ENCODE measurements at places on chromosomes 4 and X. TPM values are rescaled to one million over a fixed set of nuclear protein-coding genes. Genes with fewer than 3 reads are reported as not detected.

DNA sequence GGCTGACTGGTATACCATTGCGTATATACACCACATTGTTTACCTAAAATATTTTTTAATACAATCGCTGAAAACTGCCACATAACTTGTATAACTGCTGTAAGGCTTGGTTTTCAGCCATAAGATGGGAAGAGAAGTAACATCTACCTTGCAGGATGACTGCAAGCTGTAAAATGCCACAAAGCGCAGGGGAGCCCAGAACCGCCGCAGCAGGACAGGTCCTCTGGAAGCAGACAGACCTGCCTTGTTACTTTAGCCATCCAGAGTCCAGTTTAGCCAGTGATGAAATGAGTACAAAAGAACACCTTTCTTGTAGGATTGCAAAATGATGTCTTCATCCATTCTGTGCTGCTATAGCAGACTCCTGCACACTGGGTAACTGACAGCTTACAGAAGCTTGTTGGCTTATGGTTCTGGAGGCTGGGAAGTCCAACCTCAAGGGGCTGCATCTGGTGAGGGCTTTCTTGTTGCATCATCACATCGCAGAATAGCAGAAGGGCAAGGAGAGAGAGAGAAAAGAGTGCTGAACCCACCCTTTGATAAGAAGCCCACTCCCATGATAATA is 4.1 kb upstream of the CTBP1 start:
- no peak for DNase-seq

GRCh38 chrX:104864296-104864695 is 298.3 kb downstream of the IL1RAPL2 start:
- DNase-seq: no peak

DNA sequence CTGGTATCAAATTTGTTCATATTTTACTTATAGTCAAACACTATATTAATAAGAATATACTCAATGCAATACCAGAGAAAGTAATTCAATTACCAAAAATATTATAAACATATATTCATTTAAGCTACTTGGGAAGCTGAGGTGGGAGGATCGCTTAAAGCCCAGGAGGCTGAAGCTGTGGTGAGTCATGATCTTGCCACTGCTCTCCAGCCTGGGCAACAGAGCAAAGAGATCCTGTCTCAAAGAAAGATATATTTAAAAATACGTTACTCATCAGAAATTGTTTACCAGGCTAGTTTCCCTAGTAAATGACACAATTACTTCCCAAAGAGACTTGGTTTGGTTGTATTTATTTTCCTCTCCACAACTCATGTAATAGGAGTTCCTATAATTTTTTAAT is 433.6 kb downstream of the GASK1B start:
- DNase-seq: no peak

GRCh38 chr4:96316776-96317175 is 476.9 kb downstream of the PDHA2 start:
- no peak for DNase-seq

GRCh38 chr4:77007358-77008230 is 58.0 kb downstream of the SEPTIN11 start:
- peak; percentile 36 for DNase-seq

GRCh38 chr4:11428231-11428898 is at the start of gene HS3ST1:
Gene HS3ST1 (minus strand): TSS chr4:11428894. CDS start chr4:11400005, 28,889 bp downstream.
- no peak for DNase-seq

DNA sequence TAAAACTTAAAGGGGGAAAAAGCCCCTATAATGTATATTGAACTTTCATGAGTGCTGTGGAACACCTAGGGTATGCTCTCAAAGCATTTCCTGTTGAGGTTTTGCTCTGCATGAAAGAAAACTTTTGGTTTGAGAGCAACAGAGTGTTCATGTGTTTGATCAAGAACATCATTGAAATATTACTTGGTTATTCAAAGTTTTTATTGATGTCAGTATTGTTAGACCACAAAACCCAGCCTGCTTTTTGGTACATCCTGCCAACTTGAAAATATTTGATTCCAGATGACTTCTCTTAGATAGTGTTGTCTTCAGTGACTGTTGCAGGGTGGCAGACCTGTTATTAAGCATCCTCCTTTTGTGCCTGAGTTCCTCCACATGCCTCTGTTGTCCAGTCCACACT is 68.0 kb downstream of the N4BP2 start:
- DNase-seq: peak; percentile 73

GRCh38 chr4:8786166-8786565 is 85.5 kb downstream of the HMX1 start:
- DNase-seq: no peak

GRCh38 chr4:127788517-127788916 is 6.4 kb downstream of the HSPA4L start:
- DNase-seq: no peak

GRCh38 chr4:88722828-88723227 is 25.2 kb upstream of the NAP1L5 start:
- DNase-seq: no peak

DNA sequence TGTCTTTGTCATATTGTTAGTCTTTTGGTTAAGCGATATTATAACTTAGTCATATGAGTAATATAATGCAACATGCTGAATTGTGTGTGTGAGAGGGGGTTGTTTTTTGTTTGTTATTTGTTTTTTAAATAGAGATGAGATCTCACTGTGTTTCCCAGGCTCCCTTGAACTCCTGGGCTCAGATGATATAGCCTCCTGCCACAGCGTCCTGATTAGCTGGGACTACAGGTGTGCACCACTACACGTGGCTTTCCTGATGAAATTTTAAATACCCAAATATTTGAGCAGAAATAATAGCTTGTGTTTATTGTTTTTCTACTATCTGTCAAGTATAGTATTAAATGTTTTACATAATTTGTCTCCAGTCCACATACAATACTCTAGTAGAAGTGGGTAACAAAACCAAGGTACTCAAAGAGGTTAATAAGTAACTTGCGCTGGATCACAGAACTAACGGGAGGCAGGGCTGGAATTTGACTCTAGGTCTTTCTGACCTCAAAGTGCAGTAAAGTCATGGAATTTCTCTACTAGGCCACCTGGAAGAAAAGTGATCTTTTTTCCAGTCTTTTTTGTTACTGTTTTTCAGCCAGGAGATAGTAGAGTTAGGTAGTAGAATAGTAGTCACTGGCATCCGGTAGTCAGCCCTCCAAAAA is 47.8 kb downstream of the CLCN3 start:
- DNase-seq: no peak

- DNase-seq: no peak
Measured at GRCh38 chrX:124690495-124690894, 344.1 kb downstream of the SH2D1A start.

DNA sequence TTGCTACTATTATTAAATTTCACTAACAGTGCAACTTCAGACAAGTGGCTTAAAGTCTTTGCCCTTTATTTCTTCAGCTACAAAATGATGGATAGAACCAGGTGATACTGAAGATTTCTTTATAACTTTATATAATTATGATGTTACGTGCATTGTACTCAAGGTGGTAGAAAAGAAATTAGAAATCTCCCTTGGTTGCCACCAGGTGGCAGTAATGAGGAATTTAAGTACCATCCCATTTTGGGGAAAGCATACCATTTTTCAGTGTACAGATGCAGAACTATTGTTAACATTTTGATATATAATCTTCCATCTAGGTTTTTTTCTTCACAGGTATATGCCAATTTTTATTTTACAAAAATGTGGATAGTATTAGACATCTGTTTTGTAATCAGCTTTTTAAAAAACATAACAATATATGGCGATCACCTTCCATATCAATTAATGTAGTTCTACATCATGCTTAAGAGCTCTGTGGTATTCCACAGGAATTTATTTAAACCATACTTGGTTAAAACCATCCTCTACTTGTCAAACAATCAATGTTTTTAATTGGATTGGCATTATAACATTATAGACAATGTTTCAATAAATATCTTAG is 37.7 kb upstream of the RAB33B start:
- peak; percentile 47 for DNase-seq

DNA sequence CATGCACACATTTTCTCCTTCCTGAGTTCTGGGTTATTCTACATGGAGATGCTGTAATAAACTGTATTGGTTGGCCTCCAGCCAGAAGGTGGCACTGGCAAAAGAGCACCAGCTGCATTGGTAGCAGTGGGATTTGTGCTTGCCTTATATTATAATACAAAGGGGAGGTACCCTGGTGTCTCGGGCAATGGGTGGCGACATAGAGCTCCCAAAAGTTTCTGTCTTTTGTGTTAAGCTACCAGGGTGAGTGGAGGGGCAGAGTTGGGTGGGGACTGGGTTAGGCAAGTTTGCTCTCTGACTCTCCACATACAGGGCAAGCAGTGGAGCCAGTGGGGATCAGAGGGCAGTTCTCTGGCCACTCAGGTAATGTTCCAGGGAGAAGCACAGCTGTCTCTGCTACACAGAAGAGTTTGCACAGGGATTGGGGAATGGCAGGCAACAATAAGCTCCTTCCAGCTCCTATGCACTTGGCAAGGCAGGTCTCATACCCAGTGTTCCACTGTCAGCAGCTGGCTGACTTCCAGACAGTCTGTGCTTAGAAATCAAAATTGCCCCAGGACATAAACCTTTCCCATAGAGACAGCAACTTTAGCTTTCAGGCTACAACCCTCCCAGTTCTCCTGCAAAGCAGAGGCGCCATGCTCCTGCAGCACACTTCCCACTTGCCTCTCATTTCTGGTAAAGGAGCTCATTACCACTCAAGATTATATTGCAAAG is 463.9 kb upstream of the PCDH7 start:
- no peak for DNase-seq

DNA sequence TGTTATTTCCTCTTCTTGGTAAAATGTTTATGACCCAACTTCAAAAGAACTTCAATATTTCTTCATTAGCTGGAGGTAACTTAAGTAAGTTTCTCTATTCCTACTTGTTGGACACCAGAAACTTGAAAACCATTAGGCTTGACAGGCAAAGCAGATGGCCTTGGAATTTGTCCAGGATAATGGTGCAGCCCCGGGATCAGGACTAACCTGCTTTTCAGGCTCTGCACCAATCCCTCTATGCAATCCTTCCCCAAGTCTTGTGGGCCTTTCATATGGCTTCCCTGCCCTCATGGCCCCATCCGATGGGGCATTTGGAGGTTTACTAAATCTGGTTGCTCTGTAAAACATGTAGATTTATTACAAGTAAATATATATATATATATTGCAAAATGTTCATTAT is 68.5 kb downstream of the SPINK2 start:
- no peak for DNase-seq

DNA sequence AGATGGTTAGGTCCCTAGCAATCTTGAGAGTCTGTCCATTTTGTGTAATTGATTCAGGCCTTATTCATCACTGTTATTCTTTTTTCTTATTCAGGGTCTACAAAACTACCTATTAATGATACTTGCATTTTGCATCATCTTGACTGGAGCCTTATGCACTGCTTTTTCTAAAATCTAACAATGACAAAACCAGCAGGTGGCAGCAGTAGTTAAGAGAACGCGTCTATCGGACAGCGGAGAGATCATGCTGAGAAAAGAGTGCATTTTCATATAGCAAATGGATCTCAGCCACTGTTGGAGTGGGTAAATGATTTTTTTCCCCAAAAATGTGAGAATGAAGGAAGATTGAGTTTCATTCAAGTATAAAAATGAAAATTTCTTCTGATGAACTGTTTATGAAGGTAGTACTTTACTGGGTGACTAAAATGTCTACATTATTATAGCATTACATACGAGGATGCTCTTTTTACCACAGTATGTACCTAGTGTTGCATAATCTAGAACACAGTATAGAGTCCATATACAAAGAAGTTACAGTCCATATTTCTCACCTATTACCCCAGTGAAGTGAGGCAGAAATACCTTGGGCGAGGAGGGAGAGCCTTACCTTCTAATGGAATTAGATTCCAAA is 43.2 kb downstream of the TMEM144 start:
- peak; percentile 25 for DNase-seq

DNA sequence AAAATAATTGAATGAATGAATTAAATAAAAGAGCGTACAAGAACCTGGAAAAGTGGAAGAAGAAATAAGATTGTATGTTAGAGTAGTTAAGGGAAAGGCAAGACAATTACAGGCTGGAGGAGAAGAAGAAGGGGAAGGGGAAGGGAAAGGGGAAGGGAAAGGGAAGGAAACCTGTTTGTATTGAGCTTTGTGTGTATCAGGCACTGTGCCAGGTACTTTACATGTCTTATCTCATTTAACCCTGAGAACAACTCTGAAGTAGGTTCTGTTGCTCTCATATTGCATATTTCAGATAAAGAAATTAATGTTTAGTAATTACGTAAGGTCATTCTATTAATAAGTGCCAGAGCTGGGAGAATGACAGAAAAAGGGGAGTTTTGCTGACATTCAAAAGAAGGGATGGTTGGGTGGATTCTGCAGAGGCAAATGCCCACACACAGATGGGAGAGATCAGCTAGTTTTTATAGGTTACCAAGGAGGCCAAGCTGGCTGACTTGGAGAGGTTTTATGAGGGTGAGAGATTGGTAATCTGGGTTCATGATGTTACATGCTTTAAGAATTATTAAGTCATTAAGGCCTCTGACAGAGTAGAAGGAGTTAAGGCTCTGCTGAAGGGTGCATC is 92.3 kb upstream of the LCORL start:
- no peak for DNase-seq

GRCh38 chr4:130238121-130238520 is 1142.2 kb downstream of the C4orf33 start:
- DNase-seq: no peak

DNA sequence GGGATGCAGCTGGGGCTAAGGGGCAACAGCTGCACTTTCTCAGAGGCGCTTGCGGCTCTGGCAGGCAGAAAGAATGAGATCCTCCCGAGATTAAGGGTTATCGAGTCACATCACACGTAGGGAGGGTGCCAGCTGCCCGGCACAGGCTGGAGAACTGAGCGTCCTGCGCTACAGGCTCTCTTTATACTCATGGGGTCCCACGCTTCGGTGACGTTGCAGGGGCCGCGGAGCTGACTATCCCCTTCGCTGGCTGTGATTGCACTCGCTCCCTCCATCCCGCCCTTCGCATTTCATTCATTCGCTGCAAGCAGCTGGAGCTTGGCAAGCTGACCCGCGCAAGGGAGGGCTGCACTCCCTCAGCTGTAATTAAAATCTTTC is at the start of gene TACR3:
TACR3 (minus strand) TSS at position 156 of the 378 bp plus-strand sequence. CDS start 310 bp downstream, outside the sequence.
- DNase-seq: no peak

DNA sequence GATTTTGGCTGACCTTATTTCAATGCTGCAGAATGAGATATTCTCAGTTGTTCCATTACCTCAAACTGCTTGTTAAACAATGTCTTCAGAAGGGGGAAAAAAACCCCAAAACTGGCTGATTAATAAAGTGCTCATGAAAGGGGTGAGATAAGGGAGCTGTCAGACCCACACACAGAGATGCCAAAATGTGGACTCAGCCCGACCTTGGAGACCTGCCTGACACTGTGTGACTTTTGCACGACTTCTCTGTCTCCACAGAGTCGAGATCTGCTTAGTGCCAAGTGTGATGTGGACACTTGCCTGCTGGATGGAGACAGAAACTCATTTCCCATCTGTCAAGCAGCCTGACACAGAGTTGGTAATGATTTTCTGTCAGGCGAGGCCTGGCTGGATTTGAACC is 31.5 kb downstream of the REELD1 start:
- no peak for DNase-seq

PROM1 gene
- total RNA-seq: not detected

GPR143 gene
- not detected for total RNA-seq

RENBP gene
- total RNA-seq: 17.2 TPM

SPIN2A gene
- 2.2 TPM for total RNA-seq

NUDT11 gene
- total RNA-seq: 0.84 TPM

AMBN gene
- total RNA-seq: not detected

POU3F4 gene
- not detected for total RNA-seq

BEX4 gene
- 38.9 TPM for total RNA-seq

OTUD6A gene
- not detected for total RNA-seq
